ENCODE measurements at places on chromosomes 11 and 22. TPM values are rescaled to one million over a fixed set of nuclear protein-coding genes. Genes with fewer than 3 reads are reported as not detected.
A peak's percentile ranks its signal among the peaks of the same experiment; 100 is the strongest.

- peak; percentile 27 for DNase-seq
Measured at GRCh38 chr11:77374108-77374507, 72.6 kb upstream of the GDPD4 start.

GRCh38 chr11:30106222-30107181, 89.7 kb upstream of the KCNA4 start:
- DNase-seq: no peak

Gene MAJIN
- total RNA-seq: not detected

DNA sequence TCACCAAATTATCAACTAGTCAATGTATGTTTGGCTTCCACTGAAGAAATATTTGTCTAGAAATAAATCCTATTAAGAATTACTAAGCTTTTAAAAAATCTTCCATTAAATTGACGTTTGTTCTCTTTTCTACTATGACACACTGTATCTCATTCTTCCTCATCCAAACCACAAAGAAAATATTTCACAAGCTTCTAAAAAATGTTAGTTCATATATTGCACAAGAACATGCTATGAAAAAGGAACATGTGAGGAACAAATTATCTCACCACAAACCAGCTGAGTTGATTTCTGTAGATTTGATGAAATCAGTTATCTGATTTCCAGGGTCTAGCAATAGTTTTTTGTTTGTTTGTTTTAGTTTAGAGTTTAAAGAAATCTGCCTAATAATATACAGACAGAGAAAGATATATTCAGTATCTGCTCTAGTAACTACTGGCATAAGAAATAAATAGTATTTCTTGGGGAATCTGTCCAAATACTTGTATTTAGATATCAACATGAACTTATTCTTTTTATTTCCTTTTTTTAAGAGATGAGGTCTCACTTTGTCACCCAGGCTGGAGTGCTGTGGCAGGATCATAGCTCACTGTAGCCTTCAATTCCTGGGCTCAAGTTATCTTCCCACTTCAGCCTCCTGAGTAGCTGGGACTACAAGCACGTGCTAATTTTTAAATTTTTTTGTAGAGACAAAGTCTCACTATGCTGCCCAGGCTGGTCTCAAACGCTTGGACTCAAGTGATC, 161.7 kb downstream of the ATG16L2 start:
- peak; percentile 64 for DNase-seq

Gene PANX3
- not detected for total RNA-seq

DNA sequence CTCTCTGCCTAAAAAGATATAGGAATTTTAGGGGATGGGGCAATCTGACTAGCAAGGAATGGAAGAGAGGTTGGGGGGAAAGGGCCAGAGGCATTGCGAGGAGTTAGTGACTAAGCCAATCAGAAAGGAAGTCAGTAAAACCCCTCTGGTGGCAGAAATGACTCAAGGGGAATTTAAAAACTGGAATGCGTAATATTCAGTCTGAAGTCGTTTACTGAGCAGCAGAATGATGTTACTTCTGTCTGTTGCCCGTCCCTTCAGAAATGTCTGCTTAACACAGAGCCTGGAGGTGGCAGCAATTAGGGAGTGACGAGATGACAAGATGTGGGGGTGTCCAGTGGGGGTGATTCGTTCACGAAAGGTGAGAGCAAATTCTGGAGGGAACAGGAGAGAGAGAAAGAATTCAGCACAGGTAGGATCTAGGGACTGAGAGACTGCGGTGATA, 107.7 kb upstream of the CLMP start:
- peak; percentile 16 for DNase-seq

GRCh38 chr11:57249384-57250319, 12.6 kb upstream of the APLNR start:
- peak; percentile 36 for DNase-seq

DNA sequence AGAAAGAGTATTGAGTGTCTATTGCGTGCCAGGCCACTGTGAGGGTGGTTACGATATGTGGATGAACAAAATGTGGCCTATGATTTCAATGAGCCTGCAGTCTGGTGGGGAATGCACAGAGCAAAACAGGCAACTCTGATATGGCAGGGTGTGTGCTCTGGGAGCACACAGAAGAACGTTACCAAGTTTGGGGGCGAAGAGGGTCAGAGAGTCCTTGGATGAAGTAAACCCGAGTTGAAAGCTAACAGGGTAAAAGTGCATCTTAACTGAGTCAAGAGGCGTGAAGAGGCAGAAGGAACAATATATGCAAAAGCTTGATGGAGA, 258 bp downstream of the CFAP68 start:
- DNase-seq: no peak

GRCh38 chr11:35112846-35113105, 26.2 kb upstream of the CD44 start:
- no peak for DNase-seq

GRCh38 chr22:37406441-37407235, 20.6 kb downstream of the ELFN2 start:
- DNase-seq: no peak

- DNase-seq: no peak
Measured at GRCh38 chr11:43699870-43700269, 19.3 kb downstream of the HSD17B12 start.
